ENCODE measurements at places on chromosomes 11 and 22.

DNA sequence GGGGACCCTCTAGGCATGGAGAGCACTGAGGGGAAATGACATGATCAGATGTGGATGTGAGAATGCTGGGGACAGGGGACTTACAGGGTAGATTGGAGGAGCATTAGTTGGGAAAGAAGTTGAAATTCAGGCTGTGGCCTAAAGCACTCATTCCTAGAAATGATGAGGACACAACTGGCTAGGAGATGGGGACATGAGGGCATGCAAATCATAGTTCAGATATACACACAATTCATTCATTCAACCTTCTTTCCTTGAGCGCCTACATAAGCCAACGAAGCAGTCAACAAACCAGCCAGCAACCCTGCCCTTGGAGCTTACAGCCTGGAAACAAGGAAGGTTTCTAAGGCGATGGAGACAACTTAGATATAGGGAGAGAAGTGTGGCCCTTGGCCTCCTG, 14.2 kb downstream of the CSF2RB start:
- no peak for DNase-seq

- DNase-seq = no peak
Measured at GRCh38 chr11:43732225-43732624, 51.7 kb downstream of the HSD17B12 start.

DNA sequence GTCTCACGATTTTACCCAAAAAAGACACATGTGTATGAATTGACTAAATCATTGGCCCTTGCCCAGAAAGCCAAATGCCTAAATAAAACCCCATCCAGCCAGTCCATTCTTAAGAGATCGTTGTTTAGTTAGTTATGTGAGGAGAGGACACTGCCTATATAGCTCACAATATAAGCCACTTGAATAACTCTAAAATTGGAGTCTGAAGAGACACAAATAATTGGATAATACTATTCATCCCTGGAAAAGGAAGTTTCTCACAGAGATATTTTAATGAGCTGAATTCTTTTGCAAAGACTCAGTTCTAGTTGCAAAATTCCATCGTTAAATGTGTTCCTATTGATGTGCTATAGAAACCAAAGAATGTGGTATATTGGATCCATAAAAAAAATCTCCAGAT, 176.7 kb downstream of the SOX6 start:
- DNase-seq = no peak

DNA sequence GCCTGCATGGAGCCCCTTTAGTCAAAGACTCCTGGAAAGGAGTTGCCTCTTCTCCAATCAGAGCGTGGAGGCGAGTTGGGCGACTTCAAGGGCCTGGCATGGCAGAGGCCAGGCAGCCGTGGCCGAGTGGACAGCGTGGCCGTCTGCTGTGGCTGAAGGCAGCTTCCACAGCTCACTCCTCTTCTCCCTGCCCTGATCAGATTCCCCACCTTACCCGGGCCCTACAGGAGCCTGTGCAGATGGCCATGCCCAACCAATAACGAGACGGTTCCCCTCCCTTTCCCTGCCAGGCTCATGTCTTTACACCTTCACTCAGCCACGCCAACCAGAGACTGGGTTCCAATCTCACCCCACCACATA, 20.0 kb upstream of the SLC22A12 start:
- no peak for DNase-seq

- no peak for DNase-seq
Measured at GRCh38 chr11:112235750-112236390, 9.6 kb downstream of the PTS start.

DNA sequence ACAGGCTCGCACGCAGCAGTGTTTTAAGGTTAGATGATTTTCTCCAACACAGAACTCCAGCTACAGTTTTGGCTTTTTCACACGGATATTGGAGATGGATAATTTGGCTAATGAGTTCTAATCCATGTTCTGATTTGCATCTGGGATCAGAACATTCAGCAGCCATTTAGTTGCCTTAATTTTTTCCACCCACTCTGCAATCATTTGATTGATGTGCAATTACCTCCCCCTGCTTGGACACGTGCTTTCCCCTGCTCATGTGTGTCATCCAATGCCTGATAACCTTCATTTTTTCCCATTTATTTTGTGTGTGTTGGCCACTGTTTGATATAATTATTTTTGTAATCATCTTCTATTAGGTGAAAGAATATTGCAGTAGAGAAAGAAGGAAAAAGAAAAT, 257.8 kb downstream of the ST3GAL4 start:
- DNase-seq = no peak

DNA sequence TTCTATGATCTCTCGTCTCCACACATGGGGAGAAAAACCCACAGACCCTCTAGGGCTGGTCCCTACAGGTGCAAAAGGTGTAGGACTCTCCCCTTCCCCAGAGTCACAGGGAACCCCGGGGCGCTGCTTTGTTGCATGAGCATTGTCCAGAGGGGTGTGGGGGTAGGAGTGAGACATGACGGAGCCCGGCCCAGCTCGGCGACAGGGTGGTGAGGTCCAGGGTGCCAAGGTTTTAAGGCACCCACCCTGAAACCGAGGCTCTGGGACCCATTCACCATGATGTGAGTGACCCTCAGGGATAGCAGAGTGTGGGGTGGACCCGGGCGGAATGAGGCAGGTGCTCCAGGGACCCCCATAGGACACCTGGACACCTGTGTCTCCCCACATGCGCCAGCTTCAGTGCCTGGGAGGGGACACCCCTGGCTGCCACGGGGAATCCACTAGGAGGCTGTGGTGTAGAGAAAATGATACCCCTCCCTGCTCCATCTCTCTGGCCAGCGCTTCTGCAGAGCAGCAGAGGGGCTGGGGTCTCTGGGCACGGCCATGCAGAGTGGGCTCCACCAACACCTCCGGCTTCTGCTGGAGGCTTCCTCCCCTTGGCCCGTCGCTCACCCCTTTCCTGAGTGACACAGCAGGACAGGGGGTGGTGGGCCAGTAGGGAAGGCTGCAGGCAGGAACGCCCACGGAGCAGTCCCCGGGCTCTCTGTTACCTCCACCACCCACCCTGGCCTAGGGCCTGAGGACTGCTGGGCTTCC, 15.2 kb downstream of the KRTAP5-5 start:
- no peak for DNase-seq

DNA sequence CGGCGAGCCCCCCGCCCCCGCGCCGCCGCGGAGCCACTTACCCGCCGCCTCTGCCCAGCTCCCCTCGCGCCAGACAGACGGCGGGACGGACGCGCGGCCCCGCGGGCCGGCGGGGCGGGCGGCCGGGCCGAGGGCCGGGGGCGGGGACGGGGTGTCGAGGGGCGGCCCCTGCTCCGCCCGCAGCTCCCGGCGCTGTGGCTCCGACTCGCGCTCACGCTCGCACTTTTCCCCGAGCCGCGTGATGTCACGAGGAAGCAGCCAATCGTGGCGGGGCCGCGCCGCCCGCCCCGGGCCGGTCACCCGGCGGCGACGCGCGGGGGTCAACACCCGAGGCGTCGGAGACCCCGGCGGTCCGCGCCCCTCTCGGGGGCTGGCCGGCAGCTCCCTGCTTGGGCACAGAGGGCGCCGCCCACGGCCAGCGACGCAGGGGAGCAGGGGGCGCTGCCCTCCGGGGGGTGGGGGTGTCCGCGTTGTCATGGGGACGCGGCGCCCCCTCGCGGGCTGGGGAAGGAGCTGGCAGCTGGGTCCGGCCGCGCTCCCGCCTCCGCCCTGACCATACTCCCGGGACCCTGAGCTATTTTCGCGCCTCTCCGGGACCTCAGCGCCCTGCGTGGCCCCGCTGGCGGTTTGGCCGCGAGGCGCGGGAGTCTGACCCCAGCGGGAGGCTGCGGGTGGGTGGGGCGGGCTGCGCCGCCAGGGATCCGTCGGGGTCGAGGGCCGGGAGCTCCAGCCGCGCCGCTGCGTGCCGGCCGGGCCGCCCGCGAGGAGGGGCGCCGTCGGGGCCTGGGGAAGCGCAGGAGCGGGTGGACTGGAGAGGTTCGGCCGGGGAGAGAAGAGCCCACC, at the start of gene CHRM4:
Gene CHRM4 (minus strand): TSS at position 199 of the 843 bp plus-strand sequence. CDS start 5,219 bp downstream, outside the sequence.
- DNase-seq = no peak
